Stimulated activated CD8-positive, alpha-beta memory T cell treated with anti-CD3 and anti-CD28 coated beads, Interleukin-2, amount 100 ng/mL, for 1 hour (primary cell): ENCODE measurements at places on chromosomes 1 and 21.
A peak's percentile ranks its signal among the peaks of the same experiment; 100 is the strongest.

DNA sequence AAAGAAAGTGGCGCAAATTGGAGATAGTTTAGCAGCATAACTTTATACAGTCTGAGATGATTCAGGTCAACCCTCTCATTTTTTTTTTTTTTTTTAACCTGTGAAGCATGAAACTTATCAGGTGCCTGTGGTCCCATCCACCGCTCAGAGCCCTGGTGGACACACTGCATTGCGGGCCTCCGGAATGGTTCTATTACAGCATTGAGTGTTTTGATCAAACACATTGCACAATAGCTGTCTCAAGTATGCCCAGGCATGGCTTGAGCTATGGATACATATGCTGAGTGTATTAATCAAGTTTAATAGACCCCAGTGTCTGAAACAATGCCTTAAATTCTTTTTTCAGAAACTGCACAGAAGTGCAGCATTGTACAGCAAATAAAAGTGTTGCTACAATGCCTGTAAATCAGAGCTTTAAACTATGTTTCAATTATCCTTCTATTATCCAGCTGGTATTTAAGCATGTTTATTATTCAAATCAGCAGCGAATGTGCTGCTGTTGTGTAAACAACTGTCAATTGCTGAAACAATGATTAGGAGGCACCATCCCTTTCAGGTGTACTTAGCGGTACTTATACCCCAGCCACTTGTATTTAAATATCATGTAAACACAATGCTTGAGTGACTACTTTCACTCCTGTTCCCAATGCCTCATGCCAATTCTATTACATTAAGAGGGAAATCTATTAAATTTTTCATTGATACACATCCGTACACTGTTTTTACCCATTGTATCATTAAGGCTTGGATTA is 456.6 kb downstream of the RPS6KC1 start:
- no peak for DNase-seq

- no peak for DNase-seq
Measured at GRCh38 chr1:23699280-23700179, 7.9 kb downstream of the RPL11 start.

DNA sequence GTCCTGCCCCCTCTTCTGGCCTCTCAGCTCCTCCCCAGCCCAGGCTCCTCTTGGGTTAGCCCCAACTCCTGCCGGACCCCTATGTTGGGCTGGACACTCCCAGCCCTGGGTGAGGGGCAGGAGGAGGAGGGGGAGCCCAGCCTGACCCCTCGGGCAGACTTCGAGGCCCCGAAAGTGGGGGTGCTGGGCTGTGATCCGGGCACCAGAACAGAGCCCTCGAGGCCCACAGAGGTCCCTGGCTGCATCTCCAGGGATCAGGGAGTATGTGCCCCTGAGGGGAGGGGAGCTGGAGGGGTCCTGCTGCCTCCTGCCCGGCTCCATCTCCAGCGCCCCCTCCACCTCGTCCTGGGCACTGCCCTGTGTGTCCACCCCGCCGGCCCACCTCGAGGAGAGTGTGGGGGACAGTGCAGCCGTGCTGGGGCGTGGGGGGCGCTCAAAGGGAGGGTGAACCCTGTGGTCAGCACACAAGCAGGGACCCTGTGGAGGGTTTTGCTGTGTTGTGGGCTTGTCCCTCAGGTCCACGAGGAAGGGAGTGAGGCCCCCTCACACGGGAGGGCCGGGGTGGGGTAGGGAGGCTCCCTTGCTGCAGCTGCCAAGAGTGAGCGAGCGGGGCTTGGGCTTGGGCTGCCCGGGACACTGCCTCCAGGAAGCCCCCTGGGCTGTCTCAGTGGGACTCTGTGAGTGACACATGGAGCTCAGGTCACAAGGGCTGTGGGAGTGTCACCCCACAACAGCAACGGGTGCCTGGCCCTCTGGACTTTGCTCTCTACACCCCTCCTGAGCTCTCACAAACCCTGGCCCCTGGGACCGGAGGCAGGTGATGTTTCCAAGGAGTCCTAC is 54.4 kb downstream of the COL18A1 start:
- DNase-seq, result no peak

GRCh38 chr1:211377539-211378450 is 51.2 kb downstream of the TRAF5 start:
- DNase-seq, result no peak

GRCh38 chr1:153081736-153082135 is 10.3 kb upstream of the SPRR2B start:
- DNase-seq, result no peak

- no peak for DNase-seq
Measured at GRCh38 chr1:31510304-31510703, 66.0 kb upstream of the TINAGL1 start.

- DNase-seq, result no peak
Measured at GRCh38 chr1:150905301-150905700, 18.4 kb downstream of the CTXND2 start.

GRCh38 chr1:68470388-68470970 is 20.7 kb upstream of the RPE65 start:
- DNase-seq, result no peak

DNA sequence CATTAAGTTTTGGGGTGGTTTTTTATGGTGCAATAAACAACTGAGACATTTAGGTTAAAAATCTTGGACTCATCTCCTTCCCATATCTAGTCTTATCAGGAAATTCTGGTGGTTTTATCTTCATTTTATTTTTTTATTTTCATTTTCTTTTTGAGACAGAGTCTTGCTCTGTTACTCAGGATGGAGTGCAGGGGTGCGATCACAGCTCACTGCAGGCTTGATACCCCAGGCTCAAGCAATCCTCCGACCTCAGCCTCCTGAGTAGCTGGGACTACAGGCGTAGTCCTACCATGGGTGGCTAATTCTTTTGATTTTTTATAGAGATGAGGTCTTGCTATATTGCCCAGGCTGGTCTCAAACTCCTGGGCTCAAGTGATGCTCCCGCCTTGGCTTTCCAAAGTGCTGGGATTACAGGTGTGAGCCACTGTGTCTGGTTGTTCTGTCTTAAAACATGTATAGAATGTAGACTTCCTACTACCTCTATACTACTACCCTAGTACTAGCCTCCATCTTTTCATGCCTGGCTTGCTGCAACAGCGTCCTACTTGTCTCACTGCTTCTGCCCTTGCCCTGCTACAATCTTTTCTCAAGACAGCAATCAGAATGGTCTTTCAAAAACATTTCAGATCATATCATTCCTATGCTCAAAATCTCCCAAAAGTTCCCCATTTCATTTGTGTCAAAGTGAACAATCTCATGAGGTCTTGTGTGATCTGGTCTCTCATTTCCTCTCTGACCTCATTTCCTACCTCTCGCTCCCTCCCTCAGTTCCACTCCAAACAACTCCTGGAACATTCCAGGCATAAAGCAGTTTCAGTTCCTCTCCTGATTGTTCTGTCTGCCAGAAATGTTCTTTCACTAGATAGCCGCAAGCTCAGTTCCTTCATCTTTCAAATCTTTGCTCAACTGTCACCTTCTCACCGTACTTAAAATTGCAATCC is 5.9 kb upstream of the FCGR2A start:
- DNase-seq, result no peak

GRCh38 chr21:38997051-38997842 is 186.0 kb downstream of the PSMG1 start:
- DNase-seq, result no peak

DNA sequence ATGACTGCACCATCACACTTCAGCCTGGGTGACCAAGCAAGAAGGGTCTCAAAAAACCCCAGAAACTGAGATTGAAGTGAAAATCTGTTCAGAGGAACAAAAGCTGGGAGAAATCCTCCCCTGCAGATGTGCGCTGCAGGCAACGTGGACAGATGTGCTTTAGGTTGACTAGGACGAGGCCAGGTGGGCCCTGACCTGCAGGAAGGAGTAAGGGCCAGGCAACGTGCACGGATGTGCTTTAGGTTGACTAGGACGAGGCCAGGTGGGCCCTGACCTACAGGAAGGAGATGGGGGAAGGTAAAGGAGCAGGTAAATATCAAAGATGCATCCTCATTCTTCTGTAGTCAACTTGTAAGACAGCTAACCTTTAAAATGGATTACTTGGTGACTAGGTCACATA is 2.5 kb upstream of the KRTAP12-1 start:
- no peak for DNase-seq

- DNase-seq, result no peak
Measured at GRCh38 chr1:245698860-245699259, 544.1 kb downstream of the KIF26B start.

- no peak for DNase-seq
Measured at GRCh38 chr1:61141288-61142042, 59.1 kb downstream of the NFIA start.

DNA sequence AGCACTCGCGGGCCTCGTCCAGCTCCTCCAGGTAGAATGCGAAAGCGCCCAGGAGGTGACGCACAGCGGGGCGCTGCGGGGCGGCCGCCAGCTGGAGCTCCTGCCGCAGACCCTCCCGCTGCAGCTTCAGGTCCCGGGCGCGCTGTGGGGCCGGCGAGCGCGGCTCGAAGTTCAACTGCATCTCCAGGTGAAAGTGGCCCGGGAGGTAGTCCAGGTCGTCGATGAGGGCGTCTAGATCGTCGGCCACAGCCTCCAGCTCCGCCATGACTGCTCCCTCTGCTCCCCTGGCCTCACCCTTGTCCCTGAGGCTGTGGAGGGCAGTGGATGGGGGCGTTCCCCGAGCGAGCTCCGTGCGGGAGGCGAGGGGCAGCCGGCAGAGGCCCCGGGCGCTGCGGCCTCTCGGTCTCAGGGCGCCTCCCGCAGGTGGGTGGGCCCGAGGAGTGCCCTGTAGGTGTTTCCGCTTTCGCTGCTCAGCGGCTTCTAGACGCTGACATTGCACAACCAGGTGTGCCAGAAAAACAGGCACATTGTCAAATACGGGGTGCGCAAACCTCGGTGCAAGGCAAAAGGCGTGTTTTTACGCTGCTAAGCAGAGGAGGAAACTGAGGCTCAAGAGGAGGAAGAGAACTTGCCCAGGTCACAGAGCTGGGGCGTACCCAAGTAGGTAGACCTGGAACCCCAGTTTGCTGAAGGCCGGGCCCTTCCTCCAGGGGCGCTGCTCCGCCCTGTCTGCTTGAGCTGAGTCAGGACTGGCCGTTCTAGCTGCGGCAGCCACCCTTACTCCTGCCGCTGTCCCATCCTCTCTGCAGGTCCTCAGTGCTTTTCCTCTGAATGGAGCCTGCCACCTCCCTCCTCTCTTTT is at the start of gene TTC22:
TSS of gene TTC22 (minus strand) at position 425 of the 861 bp plus-strand sequence. CDS start at position 265, 160 bp downstream.
- DNase-seq, result peak; percentile 51

DNA sequence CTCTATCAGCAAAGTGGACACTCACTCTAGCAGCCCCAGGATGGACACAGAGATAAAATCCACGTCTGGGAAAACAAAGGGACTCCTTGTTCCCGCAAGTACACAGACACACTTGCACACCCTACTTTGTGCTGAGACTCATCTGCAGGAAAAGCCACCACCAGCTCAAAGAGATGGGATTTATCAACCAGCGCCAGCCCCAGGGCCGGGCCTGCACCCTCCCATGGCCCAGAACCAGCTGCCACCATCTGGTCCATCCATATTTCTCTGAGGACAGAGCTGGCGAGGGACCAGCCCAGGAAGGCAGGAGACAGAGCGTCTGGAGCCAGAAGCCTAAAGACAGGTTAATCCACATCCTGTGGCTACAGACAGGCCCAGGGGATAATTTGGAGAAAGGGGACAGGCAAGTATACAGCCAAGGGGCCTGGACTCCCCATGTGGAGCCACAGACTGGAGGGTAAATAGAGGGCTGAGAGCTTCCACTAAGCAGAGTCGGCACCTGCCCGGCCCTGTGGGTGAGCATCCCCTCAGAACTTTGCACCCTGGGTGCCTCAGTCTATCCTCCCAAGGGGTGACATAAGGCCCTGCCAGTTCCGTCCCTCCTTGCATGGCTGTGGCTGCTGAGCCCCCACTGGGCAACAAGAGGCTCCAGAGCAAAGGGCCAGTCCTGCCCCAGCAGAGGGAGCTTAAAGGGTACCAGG is 233.9 kb downstream of the PTPRU start:
- DNase-seq, result no peak

DNA sequence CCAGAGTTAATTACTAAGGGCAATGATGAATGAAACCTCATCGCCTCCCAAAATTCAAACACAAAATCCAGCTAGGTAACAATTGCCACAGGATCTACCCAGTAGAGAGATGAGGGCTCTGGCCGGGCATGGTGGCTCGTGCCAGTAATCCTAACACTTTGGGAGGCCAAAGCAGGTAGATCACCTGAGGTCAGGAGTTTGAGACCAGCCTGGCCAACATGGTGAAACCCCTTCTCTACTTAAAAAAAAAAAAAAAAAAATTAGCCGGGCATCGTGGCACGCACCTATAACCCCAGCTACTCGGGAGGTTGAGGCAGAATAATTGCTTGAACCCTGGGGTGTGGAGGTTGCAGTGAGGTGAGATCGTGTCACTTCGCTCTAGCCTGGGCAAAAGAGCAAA is 15.8 kb downstream of the CD2 start:
- DNase-seq, result no peak

DNA sequence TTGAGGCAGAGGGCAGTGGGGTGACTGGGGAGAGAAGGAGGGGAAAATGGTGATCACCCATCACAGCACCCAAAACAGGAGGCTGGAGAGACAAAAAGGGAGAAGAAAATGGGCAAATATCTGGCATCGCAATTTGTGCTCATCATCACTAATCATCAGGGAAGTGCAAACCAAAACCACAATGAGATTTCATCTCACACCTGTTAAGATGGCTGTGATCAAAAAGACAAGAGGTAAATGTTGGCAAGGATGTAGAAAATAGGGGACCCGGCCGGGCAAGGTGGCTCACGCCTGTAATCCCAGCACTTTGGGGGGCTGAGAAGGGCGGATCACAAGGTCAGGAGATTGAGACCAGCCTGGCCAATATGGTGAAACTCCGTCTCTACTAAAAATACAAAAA is 74.0 kb downstream of the KIF14 start:
- DNase-seq, result no peak

DNA sequence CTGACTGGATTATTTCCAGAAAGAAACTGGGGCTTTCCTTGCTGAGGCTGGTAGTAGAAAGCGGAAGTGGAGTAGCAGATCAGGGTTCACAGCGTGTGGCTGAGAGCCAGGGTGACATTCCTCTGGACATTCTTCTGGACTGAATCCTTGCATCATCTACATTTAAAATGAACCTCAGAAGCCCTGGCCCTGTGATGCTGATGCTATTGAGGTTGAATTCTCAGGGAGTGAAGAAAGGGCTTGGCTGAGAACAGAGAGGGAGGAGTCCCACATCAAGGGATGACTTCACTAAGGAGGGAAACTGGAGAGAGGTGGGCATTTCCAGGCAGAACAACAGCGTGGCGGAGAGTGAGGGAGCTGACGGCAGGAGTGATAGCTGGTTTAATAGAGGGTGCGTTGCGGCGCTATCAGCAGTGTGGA is 102.3 kb upstream of the LMO4 start:
- DNase-seq, result no peak

DNA sequence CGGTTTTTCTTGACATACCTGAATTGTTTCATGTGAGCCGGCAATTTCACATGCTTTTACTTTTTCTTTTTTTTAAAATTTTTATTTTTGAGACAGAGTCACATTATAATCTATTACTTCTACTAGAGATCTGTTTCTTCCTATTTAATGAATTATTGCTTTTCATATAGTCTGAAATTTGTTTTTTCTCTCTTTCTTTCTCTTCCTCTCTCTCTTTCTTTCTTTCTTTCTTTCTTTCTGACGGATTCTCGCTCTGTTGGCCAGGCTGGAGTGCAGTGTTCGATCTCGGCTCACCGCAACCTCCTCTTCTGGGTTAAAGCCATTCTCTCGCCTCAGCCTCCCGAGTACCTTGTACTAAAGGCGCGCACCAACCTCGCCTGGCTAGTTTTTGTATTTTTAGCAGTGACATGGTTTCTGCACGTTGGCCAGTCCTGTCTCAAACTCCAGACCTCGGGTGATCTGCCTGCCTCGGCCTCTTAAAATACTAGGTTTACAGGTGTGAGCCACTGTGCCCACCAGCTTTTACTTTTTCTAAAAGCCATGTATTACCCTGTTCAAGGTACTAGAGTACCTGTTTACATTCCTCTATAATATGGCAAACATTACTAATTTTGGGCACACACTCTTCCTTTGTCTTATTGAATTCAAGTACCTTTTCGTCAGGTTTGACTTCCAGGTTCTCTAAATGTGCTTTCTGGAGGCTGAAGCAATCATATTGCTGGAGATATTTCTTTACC is 86.5 kb upstream of the RHOU start:
- no peak for DNase-seq
